Hypothalamus (tissue), 51 donors: ENCODE measurements at places on chromosomes 3 and 15.

GRCh38 chr3:155462672-155463071, 169.2 kb upstream of the STRIT1 start:
- no peak for DNase-seq

- DNase-seq = no peak
Measured at GRCh38 chr3:19931180-19931692, 2.8 kb downstream of the EFHB start.

DNA sequence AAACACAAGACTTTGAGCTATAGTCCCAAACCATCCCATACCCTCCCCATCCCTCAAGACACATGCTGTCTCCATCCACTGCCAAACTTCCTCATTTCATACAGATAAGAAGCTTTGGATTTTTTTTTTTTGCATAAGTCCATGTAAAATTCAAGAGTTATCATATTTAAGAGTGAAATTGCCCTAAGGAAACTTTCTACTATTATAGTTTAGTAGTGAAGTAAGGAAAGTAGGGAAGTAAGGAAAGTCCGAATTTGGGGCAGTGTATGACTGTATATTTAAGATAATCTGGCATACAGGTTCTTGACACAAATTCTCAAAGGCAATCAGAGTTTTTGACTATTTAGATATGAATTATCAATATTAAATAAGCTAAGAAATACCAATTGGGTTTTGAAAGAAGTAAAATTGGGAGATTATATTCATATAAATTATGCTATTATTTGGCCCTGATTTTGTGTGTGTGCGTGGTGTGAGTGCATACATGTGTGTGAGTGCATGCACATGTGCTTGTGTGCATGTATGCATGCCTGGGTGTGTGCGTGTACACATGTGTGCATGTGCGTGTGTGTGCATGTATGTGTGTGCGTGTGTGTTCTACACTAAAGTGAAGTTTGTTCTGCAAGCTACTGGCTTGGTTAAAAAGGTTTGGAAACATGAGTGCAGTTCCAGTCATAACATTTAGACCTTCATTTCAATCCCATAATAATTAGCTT, 83.6 kb upstream of the MBNL1 start:
- no peak for DNase-seq

DNA sequence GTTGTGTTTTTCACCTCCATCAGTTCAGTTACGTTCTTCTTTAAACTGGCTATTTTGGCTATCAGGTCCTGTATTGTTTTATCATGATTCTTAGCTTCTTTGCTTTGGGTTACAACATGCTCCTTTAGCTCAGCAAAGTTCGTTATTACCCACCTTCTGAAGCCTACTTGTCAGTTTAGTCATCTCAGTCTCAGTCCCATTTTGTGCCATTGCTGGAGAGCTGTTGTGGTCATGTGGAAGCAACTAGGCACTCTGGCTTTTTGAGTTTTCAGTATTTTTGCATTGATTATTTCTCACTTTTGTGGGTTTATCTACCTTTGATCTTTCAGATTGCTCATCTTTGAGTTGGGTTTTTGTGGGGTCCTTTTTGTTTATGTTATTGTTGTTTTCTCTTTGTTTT, 151.3 kb downstream of the CFAP20DC start:
- DNase-seq = no peak

DNA sequence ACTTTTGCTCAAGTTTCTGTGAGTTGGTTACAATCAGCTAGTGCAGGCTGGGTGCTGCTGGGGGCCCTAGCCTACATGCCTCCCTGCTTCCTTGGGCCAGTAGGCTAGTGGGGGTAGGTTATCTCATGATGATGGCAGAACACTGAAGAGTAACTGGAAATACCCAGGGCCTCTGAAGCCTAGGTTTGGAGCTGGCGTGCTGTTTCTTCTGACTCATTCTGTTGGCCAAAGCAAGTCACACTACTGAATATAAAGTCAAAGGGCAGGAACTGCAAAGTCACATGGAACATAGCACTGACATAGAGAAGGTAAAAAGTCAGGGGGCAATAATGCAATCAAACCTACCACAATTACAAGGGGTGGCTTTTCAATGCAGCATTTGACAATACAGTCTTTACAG, 34.5 kb downstream of the RASGRP1 start:
- DNase-seq = no peak

DNA sequence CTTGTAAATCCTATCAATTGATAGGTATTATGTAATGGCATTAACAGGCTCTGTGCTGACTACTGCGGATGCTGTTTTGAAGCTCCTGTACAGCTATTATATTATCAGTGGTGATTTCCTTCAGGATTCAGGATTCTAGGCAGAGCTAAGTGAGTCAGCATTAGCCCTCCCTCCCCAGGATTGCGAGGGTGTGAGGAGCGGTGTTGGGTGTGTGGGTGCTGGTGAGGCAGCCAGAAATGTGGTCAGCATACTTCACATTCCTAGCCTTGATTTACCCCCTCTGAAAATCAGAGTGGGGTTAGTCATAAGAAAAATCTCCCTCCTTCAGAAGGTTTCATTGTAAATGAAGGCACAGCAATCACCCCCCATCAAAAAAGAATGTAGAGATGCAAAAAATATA, 72.5 kb downstream of the SNTN start:
- DNase-seq = no peak

GRCh38 chr3:52036222-52036694, 20.1 kb downstream of the DUSP7 start:
- DNase-seq = no peak

DNA sequence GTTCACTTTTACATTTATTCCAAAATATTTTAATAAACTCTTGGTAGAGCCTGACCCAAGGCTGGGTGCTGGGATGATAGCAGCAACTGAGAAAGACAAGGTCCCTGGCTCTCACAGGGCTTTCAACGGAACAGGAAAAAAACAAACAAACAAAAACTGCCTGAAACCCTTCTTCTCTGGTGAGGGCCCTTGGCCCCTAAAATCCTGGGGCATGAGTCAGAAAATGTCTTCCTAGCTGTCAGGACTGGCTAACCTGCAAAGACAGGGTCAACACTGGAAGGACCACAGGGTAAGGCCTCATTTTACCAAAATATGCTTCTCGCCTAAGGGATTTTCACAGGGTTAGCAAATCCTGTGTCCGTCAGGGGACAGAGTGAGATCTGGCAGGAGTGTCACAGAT, 45.7 kb upstream of the WNT5A start:
- DNase-seq = no peak
